ENCODE measurements at places on chromosomes 3 and 15. TPM values are rescaled to one million over a fixed set of nuclear protein-coding genes. Genes with fewer than 3 reads are reported as not detected.

Gene RASSF1
- 20.2 TPM for total RNA-seq

Gene MYO5A
- total RNA-seq = 33.0 TPM

Gene CSTA
- total RNA-seq = 8.0 TPM

Gene TRIM71
- total RNA-seq = not detected

Gene ACTL6A
- 36.7 TPM for total RNA-seq

Gene DAZL
- total RNA-seq = not detected

Gene TCF12
- total RNA-seq = 72.9 TPM

Gene KBTBD13
- total RNA-seq = not detected

Gene PCSK6
- total RNA-seq = 11.6 TPM

Gene ATP8B4
- 155 TPM for total RNA-seq

Gene CPNE9
- not detected for total RNA-seq

Gene ADAMTS9
- total RNA-seq = 5.2 TPM

Gene BOC
- total RNA-seq = 8.7 TPM

Gene SLC22A14
- total RNA-seq = under 0.01 TPM

Gene PXK
- total RNA-seq = 52.6 TPM

Gene SCAANT1
- total RNA-seq = not detected

Gene FILIP1L
- total RNA-seq = 74.7 TPM

Gene ADAMTSL3
- total RNA-seq = 0.14 TPM

Gene MEIS2
- total RNA-seq = 53.5 TPM

Gene PTX3
- 679 TPM for total RNA-seq

Gene SNUPN
- total RNA-seq = 33.4 TPM

Gene KLHL40
- total RNA-seq = not detected

Gene PLA2G4E
- not detected for total RNA-seq

Gene REC114
- total RNA-seq = not detected

Gene LHFPL4
- 0.09 TPM for total RNA-seq

Gene RPL35A
- total RNA-seq = 785 TPM

Gene CCDC13
- total RNA-seq = 1.1 TPM

Gene BNC1
- total RNA-seq = 7.3 TPM

Gene TNFSF10
- total RNA-seq = 5.4 TPM

Gene MRPS22
- 81.8 TPM for total RNA-seq
